ENCODE measurements at places on chromosomes 2 and 18. TPM values are rescaled to one million over a fixed set of nuclear protein-coding genes. Genes with fewer than 3 reads are reported as not detected.

GRCh38 chr18:42048158-42048557 lies 93.1 kb downstream of the PIK3C3 start:
- DNase-seq: no peak

DNA sequence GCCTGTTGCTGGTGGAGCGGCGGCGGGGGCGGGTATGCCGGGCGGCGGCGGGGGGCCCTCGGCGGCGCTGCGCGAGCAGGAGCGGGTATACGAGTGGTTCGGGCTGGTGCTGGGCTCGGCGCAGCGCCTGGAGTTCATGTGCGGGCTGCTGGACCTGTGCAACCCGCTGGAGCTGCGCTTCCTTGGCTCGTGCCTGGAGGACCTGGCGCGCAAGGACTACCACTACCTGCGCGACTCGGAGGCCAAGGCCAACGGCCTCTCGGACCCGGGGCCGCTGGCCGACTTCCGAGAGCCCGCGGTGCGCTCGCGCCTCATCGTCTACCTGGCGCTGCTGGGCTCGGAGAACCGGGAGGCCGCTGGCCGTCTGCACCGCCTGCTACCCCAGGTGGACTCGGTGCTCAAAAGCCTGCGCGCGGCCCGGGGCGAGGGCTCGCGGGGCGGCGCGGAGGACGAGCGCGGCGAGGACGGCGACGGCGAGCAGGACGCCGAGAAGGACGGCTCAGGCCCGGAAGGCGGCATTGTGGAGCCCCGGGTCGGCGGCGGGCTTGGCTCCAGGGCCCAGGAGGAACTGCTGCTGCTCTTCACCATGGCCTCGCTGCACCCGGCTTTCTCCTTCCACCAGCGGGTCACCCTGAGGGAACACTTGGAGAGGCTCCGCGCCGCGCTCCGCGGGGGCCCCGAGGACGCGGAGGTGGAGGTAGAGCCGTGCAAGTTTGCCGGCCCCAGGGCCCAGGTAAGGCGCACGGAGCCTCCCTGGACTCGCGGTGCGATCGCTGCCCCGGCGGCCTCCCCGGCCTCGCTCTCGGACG lies 1.0 kb downstream of the ZCCHC2 start:
- DNase-seq: peak; percentile 61

GRCh38 chr2:69139778-69140670 lies 127.0 kb downstream of the ANTXR1 start:
- no peak for DNase-seq

DNA sequence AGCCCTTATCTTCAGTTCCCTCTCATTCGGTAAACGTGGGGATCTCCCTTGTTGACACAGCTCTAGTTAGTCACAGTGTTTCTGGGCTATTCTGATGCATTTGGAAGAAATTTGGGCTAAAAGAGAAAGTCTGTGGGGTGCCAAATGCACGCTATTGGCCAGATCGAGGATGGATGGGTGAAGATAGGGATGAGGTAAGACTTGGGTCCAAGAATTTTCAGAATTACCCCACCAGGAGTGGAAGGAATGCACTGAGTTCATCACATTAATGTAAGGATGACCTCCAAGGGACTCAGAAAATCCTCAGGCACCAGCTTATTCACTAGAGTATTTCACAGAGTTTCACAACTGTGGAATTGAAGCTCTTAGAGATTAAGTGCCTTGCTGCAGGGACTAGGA lies 49.3 kb downstream of the NRP2 start:
- no peak for DNase-seq

GRCh38 chr2:27174638-27175037 lies 25.8 kb downstream of the TCF23 start:
- DNase-seq: no peak

GRCh38 chr18:30920351-30920750 lies 122.2 kb downstream of the DSC3 start:
- no peak for DNase-seq

The CLEC4F gene
- total RNA-seq: not detected
